Left renal pelvis (tissue), 4 donors: ENCODE measurements at places on chromosomes 1 and 21. TPM values are rescaled to one million over a fixed set of nuclear protein-coding genes. Genes with fewer than 3 reads are reported as not detected.

GRCh38 chr1:3339856-3340255 is 114.6 kb upstream of the ARHGEF16 start:
- DNase-seq, result no peak

GRCh38 chr21:34367320-34367935 is 3.6 kb downstream of the KCNE2 start:
- DNase-seq, result no peak

- no peak for DNase-seq
Observed at GRCh38 chr1:247966532-247967204, 1.6 kb downstream of the OR2AK2 start.

GRCh38 chr1:192518700-192519099 is 56.9 kb upstream of the RGS1 start:
- no peak for DNase-seq

DNA sequence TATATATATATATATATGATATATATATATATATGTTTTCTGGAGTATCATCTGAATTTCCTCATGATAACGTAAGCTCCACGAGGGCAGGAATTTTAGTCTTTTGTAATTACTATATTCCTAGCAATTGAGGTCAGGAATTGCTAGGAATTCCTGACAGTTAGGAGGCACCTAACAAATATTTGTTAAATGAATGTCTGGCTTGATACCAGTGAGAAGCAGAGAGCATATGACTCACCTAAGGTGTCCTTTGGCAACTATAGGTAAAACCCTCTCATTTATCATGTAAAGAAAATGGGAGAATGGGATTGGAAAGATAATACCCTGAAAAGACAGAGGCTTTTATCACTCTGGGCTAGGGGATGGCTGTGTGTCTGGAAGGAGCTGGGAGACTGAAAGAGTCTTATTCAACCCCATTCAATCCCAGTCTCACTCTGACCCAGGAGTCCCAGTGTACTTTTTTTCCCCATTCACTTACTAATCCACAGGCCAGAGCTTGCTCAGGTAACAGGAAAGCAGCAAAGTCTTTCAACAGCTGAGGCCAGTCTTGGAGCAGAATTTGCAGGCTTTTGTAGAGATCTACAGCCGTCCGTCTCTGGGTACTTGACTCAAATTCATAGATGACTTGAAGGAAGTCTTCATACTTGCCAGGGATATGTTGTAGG is 71.2 kb downstream of the DAP3 start:
- no peak for DNase-seq

DNA sequence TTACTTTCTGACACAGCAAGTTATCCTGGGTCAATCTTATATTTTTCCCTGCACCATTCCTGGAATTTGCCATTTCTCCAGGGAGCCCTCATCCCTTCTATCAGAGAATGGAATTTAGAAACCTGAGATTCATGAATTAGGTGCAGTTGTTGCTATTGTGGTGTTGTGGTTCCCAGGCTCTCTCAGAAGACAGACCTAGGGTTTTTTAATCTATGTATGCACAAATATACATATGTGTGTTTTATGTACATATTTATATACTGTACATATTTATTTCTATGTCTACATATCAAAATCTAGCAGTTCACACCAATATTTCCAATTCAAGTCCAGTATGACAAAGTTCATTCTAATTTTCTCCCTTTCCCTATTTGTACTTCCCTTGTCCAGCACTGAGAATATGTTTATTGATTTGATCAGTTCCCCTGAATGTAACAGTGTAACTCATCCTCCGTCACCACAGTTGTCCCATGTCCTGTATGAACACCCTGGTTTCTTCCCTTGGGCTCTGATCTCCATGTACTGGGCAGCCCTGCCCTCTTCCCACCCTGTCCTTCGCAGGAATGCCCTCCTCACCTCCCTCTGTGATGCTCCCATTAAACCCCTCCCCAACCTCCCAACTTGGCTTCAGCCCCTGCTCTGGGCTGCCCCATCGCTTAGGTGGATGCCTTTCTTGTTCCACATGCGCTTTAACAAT is 145.5 kb downstream of the VPS13D start:
- no peak for DNase-seq

DNA sequence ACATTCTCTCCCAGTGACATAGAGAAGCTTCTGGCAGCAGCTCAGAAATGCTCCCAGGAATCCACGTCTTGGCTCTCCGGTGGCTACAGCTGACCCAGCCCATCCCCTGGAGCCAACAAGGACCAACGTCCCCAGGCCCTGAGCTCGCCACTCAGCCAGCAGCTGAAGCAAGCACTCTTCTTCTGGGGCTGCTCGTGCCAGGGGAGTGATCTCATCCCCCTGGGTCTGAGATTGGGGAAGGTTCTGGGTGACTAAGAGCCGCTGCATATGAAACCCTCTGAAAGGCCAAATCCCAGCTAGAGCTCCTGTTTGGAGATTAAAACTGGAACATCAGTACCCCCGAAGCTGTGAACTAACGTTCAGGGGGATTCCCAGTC is 487.9 kb downstream of the NPHP4 start:
- DNase-seq, result no peak

DNA sequence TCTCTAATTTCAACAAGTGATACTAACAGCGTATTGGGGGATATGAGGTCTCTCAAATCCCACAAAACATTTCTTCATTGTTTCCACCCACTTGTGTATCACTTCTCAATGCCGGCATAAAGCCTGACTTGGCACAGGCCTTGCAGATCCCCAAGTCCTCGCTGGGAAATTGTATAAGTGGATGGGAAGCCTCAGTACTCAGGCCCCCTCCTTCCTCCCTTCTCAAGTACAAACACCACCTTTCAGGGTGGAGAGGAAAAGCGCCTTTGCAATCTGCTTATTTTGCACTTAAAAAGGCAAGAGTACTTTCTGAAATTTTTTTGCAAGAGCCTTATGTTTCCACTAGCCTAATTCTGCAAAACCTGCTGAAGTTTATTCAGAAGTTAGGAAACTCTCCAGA is 25.8 kb upstream of the KLHDC8A start:
- no peak for DNase-seq

DNA sequence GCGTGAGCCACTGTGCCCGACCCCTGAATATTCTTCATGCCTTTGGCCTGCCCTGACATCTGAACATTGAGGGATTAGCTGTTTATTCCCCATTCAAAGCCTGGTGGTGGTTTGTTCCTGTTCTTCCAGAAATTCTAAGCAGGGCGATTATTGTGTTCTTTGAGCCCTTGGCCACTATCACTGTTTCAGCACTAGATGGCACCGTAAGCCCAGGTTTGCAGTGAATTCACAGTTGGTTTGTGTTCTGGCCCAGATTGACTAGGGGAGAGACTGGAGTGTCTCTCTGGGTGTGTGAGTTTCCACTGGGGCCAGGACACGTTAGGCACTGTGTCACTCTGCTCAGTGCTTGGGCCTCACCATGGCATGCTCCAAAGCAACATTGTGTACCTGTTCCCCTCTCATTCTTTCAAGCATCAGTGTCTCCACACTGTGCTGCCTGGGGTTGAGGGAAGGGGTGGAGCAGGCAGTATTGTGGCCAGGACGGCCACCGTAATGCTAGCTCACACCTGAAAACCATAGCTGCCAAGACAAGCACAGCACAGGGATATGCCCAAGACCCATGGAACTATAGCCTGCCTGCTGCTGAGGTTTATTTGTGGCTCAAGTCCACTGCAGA is 52.7 kb downstream of the PKN2 start:
- DNase-seq, result no peak

- no peak for DNase-seq
Observed at GRCh38 chr1:29355375-29355774, 119.1 kb downstream of the PTPRU start.

DNA sequence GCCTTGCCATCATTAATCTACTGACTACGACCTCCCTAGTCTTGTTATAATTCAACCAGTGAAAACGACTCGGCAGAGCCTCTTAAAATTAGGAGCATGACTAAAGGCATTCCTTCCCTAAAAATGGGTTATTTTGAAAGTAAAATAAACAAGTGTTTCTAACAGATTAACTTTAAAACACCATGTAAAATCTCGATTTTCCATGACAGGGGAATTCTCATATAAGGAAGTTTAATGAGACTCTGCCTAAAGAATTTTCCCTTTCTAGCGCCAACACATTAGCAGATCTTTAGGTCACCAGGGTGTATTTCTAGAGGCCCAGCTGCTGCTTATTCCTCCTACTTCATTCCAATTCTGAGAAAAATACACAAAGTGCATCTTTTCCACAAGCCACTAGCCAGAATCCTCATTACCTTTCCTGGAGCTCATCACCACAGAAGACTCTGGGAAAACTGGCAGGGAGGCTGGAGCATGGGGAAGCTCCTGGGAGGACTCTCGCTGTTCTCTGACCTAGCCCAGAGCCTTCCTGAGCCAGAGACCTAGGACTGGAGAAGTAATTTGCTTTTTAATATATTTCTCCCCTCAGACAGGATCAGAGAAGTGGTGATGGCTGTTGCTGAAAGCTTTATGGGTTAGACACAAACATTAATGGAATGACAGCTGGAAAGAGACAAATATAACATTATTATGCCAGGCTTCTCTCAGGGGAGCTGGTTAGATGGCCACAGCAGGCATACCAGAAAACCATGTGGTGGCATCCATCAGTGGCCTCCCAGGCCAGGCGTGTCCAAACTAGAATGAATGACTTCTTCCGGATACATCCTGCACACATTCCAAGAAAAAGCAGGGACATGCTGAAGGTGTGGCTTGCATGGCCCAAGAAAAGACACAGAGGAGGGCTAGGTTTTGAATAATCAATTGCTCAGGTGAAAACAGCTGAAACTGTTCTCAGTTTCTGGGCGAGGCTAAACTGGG is 63.6 kb upstream of the CTTNBP2NL start:
- no peak for DNase-seq

DNA sequence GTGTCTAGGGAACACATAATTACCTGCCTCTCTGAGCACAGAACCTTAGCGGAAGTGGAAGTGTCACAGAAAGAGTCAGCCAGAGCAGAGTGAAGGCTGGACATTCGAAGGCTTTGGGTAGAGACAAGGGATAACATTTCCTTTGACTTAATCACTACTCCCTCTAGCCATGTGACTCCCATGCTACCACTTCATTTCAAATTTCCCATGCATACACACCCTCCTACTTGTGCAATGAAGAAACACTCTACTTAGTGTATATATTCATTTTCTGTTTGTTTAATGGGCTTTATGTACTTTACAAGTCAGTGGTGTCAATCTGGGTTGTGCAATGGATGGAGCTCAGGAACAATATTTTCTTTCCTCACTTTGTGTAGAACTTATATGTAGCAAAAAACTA is 6.9 kb downstream of the ANKRD35 start:
- DNase-seq, result no peak

The KRTAP10-11 gene
- not detected for polyA plus RNA-seq

The ZNF593OS gene
- 2.0 TPM for polyA plus RNA-seq

The OVAAL gene
- polyA plus RNA-seq, result not detected

The LAMC2 gene
- 6.7 TPM for polyA plus RNA-seq

The S100A16 gene
- 107 TPM for polyA plus RNA-seq

The PLEKHM2 gene
- 43.0 TPM for polyA plus RNA-seq

The SIPA1L2 gene
- polyA plus RNA-seq, result 31.6 TPM
